Sigmoid colon (tissue), 7 donors: ENCODE measurements at places on chromosomes 7 and 10.

DNA sequence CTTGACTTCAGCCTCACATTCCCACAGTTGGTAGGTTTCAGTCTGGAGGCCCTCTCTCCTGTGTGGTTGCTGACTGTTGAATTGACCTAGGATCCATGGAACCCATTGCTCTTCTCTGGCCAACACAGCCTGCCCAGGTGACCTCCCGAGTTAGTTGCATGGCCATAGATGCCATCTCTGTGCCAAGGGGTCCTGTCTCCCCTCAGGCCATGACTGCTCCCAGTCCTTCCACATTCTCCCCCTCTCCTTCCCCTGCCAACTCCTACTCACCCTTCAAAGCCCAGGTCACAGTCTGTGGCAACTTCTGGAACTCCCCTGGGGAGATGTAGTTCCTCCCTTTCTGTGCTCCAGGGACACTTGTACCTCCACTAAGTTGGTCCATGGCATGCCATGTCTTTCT lies 67.3 kb upstream of the GRB10 start:
- DNase-seq = no peak

DNA sequence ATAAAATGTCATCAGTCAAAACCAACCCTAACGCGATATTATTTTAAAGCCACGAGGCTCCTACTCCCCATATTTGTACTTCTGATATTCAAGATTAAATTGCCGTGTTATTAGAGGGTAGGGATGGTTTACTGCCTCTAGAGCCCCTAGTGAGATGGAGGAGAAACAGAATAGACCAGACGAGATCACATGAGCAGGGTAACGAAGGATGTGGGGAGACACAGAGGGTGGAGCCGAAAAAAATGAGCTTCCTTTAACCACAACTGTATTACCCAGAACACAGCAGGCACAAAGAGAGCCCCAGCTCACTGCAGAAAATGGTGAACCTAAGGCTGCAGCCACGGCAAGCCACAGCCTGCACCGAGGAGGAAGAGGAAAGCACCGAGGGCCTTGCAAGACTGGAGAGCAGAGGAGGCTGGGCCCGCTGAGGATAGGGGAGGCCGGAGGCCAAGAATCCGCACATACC lies 14.3 kb downstream of the ZC3HAV1 start:
- DNase-seq = no peak

- peak; percentile 52 for DNase-seq
These were observed 17.8 kb downstream of the YKT6 start for GRCh38 chr7:44218418-44219201.

DNA sequence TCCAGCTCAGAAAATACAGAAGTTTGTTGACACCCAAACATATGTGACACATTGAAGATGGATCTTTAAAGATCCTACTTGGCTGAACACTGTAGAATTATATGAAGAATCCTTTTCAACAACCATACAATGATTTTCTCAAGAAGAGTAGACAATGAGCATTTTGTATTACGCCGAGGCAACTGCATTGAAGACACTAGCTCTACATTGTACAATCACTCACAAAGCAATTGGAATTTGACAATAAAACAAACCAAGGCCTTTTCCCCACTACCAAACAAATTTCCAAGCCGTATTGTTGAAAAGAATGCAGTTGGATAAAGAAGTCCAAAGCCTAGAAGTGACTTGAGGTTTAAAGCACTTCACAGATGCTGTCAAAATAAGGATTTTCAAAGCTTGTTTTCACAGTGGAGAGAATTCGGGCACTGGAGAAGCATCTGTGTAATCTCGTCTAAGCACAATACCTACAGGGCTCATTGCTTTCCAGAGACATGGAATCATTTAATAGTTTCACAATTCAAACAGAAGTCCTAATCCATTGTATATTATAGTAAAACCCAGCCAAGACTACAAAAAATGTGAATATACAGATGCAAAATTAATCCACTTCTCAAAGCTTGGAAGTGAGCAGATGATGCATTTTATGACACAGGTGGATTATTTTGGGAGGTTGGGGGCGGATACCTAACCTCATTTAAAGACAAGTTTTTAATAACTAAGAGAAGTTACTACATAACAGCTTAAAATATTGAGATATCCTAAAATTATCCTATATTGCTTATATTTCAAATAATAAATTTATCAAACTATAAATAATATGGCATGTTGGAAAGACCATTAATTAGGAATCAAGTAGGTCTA lies 78.6 kb downstream of the SORCS1 start:
- DNase-seq = no peak
